Naive thymus-derived CD4-positive, alpha-beta T cell (primary cell): ENCODE measurements at places on chromosomes 3 and 15.

DNA sequence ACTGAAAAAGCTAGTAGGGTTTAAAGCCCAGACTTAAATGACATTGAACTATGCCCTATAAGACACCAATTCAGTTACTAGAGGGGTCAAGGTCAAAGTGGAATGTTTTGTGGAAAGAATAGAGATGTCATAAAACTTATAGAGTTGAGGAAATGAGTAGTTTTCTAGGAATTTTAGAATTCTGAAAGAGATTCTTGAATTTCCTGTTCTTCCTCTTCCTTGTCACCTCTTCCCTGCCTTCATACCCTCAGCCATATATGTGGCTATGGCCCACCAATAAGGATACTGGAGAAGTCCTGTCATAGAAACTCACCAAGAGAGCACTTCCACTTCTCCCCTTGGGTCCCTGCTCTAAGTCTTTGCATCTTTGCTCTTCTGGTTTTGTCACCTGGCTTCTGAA lies 104.9 kb upstream of the TGFBR2 start:
- no peak for DNase-seq
- no peaks in the 10 kb centered on the region for H3K36me3 ChIP-seq
- H3K4me1 ChIP-seq: peaks cover 7% of the 10 kb centered on the region
- no peak overlapping the region for H3K27ac ChIP-seq
- H3K27me3 ChIP-seq: no peaks in the 10 kb centered on the region

- no peaks in the 10 kb centered on the region for H3K4me1 ChIP-seq
- DNase-seq: no peak
- H3K4me3 ChIP-seq: no peak overlapping the region
These were observed 155.6 kb downstream of the LRRC28 start for GRCh38 chr15:99406716-99407487.

DNA sequence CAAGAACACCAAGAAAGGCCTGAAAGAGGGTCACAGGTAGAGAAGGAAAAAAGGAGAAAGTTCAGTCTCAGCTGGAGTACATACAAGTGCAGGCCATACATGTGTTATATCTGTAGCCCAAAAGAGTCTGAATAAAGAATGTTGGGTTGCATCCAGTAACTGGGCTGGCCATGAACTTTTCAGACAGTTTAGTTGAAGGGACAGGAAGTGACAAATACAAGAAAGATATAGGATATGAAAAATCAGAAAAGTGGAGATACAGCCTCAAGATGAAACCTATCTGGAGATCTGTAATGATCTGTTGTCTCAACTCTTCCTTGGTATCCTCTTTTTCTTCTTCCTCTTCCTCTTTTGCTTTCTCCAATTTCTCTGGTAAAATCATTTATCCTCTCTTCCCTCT lies 671.7 kb downstream of the MECOM start:
- no peaks in the 10 kb centered on the region for H3K36me3 ChIP-seq
- no peaks in the 10 kb centered on the region for H3K27me3 ChIP-seq
- H3K4me1 ChIP-seq: no peaks in the 10 kb centered on the region
- no peak for DNase-seq

GRCh38 chr15:40339621-40339945 lies 1.2 kb downstream of the CCDC9B start:
- no peak for DNase-seq
- no peaks in the 10 kb centered on the region for H3K4me1 ChIP-seq
- no peaks in the 10 kb centered on the region for H3K36me3 ChIP-seq
- no peak overlapping the region for H3K4me3 ChIP-seq
- H3K27ac ChIP-seq: no peak overlapping the region

GRCh38 chr3:10329495-10330015 lies 8.6 kb upstream of the SEC13 start:
- H3K27ac ChIP-seq: no peak overlapping the region
- no peaks in the 10 kb centered on the region for H3K4me1 ChIP-seq
- no peaks in the 10 kb centered on the region for H3K36me3 ChIP-seq
- H3K4me3 ChIP-seq: no peak overlapping the region
- H3K27me3 ChIP-seq: no peaks in the 10 kb centered on the region
- no peak for DNase-seq

DNA sequence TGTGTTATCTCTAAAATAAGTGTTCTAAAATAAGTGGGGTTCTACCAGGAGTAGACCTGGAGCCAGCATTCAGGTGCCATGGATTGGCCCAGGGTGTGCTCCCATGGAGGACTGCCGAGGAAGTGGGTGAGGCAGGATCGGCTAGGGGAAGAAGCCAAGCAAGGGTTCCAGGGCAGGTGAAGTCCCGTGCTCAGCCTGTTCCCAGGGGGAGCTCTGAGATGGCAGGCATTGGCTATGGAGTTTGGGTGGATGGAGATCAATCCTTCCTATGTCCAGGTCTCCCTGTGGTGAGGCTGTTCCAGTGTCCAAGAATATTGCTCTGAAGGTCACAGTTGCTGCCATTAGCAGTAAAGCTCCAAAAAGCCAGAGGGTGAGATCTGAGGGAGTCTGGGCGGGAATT lies 46.9 kb upstream of the ITGA11 start:
- DNase-seq: no peak
- no peak overlapping the region for H3K4me3 ChIP-seq
- H3K4me1 ChIP-seq: no peaks in the 10 kb centered on the region
- H3K36me3 ChIP-seq: no peaks in the 10 kb centered on the region
- H3K27me3 ChIP-seq: peaks cover 3% of the 10 kb centered on the region

DNA sequence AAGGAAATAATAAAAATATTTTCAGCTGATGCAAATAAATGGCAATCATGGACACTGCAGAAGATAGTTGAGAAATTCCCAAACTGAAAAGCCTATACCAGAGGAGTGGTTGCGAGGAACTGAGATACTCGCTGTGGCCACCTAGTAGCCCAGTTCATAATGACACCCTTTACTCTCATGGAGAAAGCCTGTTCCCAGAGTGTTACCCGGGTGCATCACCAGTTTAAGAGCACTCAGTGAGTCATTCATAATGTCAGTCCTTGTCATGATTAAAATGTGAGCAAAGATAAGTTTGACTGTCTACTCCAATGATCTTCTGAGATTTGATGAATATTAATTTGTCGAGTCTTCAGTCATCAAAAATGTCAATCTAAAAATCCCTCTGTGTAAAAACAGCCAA lies 138.4 kb upstream of the LRRC3B start:
- DNase-seq: no peak
- H3K4me1 ChIP-seq: no peaks in the 10 kb centered on the region
- no peaks in the 10 kb centered on the region for H3K36me3 ChIP-seq

DNA sequence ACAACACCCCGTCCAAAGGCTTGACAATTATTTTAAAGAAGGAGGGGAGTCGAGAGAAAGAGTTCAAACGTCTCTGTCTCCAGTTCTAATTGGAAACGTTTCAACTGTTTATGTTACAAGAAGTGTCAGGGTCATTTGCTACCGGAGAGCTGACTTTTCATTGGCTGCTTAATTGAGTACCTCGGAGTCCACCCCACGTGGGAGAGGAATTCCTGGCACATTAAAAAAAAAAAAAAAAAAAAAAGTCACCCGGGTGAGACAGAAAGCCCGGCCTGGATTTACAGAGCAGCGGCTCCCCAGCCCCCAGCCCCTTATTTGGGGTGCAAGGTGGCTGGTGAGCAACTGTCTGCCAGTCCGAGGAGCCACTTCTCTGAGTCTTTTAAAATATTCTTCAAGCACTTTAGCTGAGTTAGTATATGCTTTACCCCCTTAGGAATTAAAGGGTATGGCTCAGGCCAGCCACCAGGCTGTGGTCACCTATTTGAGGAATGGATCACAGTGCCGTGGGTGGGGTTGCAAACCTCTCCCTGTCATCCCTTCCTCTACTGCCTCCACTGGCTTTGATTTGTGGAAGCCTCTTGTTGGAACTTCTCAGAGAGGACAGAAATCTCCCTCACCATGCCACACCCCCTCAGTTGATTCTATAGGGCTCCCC lies 3.9 kb upstream of the TLE3 start:
- DNase-seq: no peak
- peaks cover 13% of the 10 kb centered on the region for H3K4me1 ChIP-seq
- H3K4me3 ChIP-seq: no peak overlapping the region
- no peak overlapping the region for H3K27ac ChIP-seq
- H3K27me3 ChIP-seq: no peaks in the 10 kb centered on the region

- no peaks in the 10 kb centered on the region for H3K4me1 ChIP-seq
- DNase-seq: no peak
- no peak overlapping the region for H3K4me3 ChIP-seq
- H3K27me3 ChIP-seq: no peaks in the 10 kb centered on the region
- no peak overlapping the region for H3K27ac ChIP-seq
- H3K36me3 ChIP-seq: no peaks in the 10 kb centered on the region
These were observed 77.1 kb upstream of the MFGE8 start for GRCh38 chr15:88990185-88990679.

- no peak overlapping the region for H3K27ac ChIP-seq
- no peaks in the 10 kb centered on the region for H3K27me3 ChIP-seq
These were observed 192.3 kb downstream of the RPLP1 start for GRCh38 chr15:69644876-69645275.

DNA sequence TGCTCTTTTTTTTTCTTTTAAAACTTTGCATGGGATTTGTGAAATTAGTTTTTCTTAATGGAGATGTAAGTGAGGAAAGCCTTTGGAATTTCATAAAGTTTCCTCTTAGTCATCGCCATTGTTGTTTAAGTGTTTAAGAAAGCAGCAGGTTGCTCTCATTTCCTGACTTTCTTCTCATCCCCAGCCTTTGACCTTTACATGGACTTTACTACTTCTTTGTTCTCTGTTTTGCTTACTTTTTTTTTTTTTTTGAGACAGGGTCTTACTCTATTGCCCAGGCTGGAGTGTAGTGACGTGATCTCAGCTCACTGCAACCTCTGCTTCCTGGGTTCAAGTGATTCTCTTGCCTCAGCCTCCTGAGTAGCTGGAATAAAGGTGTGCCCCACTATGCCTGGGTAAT lies 38.6 kb downstream of the FBXL2 start:
- H3K4me1 ChIP-seq: no peaks in the 10 kb centered on the region
- H3K27ac ChIP-seq: no peak overlapping the region
- H3K27me3 ChIP-seq: no peaks in the 10 kb centered on the region

- no peaks in the 10 kb centered on the region for H3K4me1 ChIP-seq
- no peaks in the 10 kb centered on the region for H3K36me3 ChIP-seq
- H3K4me3 ChIP-seq: no peak overlapping the region
These were observed 50.3 kb upstream of the SEC13 start for GRCh38 chr3:10371167-10371566.

DNA sequence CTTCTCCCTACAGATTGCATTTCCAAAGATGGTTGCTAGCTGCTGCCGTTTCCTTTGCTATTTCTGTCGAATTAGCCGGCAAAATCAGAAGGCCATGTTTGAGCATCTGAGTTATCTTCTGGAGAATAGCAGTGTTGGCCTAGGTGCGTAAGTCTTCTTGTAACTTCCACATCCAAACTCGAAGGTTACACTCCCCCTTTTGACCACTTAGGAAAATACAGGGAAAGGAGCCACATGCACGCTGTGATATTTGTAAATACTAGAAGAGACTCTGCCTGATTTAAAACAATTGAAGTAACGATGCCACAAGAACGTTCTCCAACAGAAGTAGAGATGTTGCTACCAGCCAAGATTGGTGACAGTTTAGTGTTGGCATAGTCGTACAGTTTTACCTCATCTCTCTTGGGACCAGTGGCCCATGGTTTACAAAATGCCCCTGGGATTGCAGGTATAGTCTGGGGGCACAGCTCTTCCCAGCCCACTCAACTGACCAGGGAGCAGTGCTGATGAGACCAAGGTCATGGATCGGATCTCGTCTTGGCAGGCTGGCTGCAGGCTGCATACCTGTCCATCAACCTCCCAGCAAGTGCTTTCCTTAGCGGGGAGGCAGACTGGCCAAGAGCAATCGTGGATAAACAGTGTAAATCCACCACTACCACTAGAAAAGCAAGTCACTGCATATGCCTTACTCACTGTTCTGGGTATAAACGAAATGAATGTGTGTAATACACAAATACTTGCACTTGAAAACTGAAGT lies 268.4 kb upstream of the CHRM5 start:
- H3K4me1 ChIP-seq: no peaks in the 10 kb centered on the region
- no peak for DNase-seq
- no peak overlapping the region for H3K27ac ChIP-seq
- no peaks in the 10 kb centered on the region for H3K36me3 ChIP-seq
- no peaks in the 10 kb centered on the region for H3K27me3 ChIP-seq
- H3K4me3 ChIP-seq: no peak overlapping the region

- H3K36me3 ChIP-seq: no peaks in the 10 kb centered on the region
- H3K4me1 ChIP-seq: no peaks in the 10 kb centered on the region
- H3K27ac ChIP-seq: no peak overlapping the region
- no peak for DNase-seq
- H3K4me3 ChIP-seq: no peak overlapping the region
- no peaks in the 10 kb centered on the region for H3K27me3 ChIP-seq
These were observed 184.3 kb downstream of the CDIN1 start for GRCh38 chr15:36763685-36764084.

DNA sequence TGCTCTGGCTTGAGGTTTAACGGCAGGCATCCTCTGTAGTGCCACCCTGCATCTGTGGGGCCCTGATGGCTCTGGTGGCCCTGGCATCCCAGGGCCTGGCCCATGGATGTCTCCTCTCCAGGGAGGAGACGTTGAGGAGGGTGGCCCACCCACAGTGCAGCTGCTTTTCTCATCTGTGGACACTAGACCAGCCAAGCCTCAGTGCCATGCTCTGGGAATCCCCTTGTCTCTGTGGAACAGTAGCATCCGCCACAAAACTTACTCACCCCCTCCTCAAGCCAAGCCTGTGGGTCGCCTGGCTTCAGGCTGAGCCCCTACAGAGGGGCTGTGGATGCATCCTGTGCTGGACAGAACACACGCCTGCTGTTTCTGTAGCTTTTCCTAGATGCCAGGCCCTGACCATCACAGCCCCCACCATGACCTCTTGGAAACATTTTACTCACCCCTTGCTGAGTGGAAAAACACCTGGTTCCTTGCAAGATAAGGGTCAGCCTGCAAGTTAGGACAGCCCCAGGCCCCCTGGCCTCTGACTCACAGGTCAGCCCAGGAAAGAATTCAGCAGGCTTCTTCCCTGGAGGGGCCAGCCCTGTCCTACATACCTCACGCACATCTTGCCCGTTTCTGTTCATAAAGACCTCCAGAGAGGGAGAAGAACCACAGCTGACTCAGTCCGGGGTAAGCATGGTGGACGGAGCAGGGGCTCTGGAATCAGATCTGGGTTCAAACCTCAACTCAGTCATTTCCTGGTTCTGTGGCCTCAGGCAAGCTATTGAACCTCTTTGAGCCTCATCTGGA lies 19.0 kb downstream of the PAK6 start:
- no peaks in the 10 kb centered on the region for H3K27me3 ChIP-seq
- no peaks in the 10 kb centered on the region for H3K36me3 ChIP-seq
- no peak overlapping the region for H3K4me3 ChIP-seq
- no peak for DNase-seq
- H3K27ac ChIP-seq: no peak overlapping the region

- no peak overlapping the region for H3K4me3 ChIP-seq
- no peaks in the 10 kb centered on the region for H3K4me1 ChIP-seq
- H3K27ac ChIP-seq: no peak overlapping the region
- H3K36me3 ChIP-seq: no peaks in the 10 kb centered on the region
- no peaks in the 10 kb centered on the region for H3K27me3 ChIP-seq
- no peak for DNase-seq
These were observed 440.0 kb downstream of the TUSC7 start for GRCh38 chr3:117149584-117149983.

DNA sequence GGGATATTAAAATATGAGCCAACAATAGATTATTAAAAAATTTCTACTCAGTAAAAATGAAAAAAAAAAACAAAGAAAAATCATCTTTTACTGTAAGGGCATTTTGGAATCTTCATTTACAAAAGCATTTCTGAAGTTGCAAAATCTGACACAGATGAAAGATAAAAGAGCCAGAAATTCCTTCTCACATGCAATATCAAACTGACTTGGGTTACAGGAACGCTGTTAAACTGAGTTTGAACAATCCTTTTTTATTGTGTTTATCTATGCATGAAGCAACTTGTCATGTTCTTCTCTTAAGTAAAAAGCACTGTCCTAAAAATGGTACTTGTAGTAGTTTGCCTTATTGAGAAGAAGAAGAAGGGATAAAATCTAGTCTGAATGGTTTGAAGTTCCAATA lies 468.5 kb upstream of the KCNMB2 start:
- DNase-seq: no peak
- H3K27ac ChIP-seq: no peak overlapping the region
- no peak overlapping the region for H3K4me3 ChIP-seq
- H3K36me3 ChIP-seq: no peaks in the 10 kb centered on the region
